ENCODE measurements at places on chromosomes 6 and 20.

DNA sequence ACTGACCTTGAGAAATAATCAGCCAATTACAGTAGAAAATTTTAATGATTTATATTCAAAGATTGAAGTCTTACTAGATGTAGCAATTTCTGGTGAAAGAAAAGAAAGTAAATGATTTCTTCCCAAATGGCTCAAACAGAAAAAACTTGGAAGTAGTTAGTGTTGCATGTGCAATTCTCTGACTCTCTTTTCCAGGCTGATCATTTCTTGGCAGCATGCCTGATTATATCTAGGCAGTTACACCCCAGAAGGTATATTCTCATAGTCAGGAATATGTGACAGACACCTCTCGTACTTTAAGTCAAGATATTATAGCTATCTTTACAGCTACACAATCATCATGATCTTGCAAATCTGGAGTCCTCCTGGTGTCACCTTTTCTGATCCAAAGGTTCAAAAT is 122.9 kb downstream of the PDE7B start:
- no peak for DNase-seq

- no peak for DNase-seq
Measured at GRCh38 chr6:71473926-71474325, 185.3 kb downstream of the OGFRL1 start.

- DNase-seq = no peak
Measured at GRCh38 chr20:21826976-21827375, 121.5 kb downstream of the PAX1 start.

GRCh38 chr6:11798096-11798495 is 19.5 kb upstream of the ADTRP start:
- DNase-seq = no peak

DNA sequence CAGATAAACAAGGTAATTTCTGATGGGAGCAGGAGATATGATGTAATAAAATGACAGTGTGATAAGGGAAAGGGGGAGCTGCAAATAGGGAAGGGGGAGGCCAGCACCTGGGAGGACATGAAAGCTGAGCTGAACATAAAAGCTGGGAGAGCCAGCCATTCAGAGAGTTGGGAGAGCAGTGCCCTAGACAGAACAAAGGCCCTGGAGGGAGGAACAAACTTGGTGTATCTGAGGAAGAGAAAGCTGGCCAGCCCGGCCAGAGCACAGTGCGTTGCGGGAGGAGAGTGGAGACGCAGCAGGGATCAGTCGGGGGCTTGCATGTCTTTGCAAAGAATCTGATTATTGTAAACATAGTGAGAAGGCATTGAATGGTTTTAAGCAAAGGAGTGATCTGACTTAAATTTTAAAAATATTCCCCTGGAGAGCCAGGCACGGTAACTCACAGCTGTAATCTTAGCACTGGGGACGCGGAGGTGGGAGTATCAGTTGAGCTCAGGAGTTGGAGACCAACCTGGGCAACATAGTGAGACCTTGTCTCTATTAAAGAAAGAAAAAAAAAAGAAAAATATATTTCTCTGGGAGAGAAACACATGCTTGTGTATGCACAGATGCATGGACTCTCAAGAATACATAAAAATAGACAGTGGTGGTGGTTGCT is 318.2 kb downstream of the ZFAND3 start:
- no peak for DNase-seq

- no peak for DNase-seq
Measured at GRCh38 chr6:95572098-95572497, 5.2 kb upstream of the MANEA start.

- no peak for DNase-seq
Measured at GRCh38 chr6:10837622-10837994, 731 bp downstream of the MAK start.

- no peak for DNase-seq
Measured at GRCh38 chr20:33828967-33829560, 17.9 kb downstream of the CHMP4B start.

DNA sequence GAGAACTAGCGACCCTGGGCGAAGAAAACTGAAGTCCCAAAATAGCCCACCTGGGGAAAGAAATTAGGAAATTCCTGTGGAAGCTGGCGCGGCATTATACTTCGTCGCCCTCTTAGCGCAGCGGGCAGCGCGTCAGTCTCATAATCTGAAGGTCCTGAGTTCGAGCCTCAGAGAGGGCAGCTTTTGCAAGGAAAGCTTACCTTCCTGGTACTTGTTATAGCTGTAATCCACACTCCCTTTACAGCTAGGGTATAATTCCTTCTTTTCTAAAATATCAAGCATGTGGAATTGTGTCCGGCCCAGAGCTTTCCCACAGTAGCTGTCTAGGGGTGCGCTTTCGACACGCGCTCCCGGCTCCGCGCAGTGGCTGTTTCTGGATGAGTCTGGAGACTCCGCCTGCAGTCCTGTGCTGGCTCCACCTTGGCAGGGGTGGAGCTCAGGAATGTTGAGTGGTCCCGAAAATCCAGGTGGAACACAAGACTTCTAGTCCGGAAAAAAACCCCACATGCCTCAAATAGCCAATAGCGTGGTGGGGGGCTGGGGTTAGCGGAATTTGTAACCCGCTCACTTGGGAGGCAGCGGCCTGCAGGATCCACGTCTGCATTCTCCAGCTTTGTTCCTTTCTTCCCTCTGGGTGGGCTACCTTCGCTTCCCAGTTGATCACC is 83.7 kb upstream of the ZNF322 start:
- no peak for DNase-seq

DNA sequence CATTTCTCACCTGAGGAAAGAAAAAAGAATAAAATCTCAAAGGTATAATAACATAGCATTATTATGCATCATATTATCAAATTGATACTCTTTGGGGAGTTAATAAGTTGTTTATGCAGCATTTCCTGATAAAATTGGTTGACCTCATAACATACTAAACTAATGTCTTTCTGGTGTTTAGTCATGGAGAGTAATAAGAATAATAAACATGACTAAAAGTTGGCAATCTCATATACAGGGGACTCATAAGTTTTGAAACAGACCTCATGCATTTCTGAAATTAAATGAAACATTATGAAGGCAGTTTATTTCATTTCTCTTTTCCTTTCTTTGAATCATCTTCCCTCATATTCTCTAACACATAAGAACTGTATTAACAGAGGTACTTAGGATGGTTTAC is 60.5 kb upstream of the PRDM1 start:
- no peak for DNase-seq

DNA sequence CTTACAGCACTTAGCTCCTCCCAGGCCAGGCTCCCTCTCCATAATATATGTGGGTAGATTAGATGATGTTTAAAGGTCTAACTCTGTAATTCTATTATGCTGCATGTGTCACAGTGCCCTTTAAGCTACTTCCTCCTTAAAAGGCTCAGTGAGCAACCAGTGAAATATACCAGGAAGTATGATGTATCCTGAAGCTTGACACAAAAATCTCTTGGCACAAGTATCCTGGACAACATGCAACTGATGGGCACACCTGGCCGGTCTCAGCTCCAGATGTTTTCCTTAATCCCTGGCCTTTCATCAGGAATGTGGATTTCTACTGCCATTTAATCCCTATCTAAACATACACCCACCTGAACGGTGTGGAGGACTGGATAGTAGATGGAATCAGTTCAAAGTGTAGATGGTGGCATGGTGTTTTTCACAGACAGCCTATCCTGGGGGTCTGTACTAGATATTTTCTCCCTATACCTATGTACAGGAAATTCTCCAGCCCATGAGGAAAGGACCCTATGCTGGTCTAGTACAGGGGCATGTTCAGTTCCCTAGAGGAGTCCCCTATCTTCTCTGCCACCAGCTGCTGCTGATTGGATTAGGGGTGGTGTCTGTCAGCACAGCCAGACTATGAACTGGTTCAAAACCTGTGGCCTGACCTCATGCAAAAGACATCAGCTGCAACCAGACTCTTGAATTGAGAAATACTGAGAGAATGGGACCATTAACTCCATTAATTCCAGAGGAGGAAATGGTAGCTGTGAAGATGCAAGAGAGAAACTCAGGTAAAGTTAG is 59.4 kb upstream of the CITED2 start:
- DNase-seq = no peak

GRCh38 chr6:43705996-43706395 is 18.4 kb upstream of the MRPS18A start:
- DNase-seq = no peak

DNA sequence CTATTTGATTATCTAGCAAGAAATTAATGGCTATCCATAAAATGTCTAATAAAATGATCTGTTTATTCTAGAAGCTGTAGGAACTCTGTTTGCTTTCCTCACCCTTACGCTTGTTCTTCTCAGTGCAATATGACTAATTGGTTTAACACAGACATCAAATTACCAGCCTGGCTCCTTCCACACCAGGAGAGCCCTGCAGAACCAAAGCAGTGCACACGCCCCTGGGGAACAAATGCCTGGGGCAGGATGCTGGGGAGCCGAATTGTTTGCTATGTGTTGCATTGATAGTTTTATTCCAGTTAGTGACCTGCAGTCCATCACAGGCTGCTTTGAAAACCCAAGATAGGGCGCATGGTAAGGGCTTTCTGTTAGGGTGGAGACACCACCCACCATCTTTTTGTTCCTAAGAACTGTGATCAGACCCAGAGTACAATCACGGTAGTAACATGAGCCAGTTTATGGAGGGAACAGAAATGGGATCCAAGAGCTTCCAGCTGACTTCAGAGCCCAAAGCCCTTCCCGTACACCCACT is 126.4 kb upstream of the CD93 start:
- DNase-seq = no peak

DNA sequence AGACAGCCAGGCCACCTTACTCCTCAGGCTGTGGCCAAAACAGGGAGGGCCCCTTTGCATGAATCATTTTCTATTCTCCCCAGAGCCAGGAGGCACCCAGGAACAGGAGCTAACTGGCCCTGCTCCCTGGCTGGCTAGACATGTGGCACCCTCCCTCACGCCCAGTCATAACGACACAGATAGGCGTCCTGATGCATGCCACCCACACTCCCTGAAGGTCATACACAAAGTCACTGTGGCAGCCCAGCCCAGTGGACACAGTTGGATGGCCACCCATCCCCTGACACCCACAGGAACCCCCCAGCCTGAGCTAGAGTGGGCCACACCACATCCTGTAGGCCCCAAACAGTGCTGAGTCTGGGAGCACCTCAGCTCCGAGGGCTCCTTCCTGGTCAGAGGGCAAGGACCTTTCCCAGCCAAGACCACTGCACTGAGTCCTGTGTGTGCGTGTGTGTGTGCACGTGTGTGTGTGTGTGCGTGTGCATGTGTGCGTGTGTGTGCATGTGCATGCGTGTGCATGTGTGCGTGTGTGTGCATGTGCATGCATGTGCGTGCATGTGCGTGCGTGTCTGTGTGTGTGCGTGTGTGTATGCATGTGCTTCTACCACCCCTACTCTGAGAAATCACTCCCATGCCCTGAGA is 21.6 kb downstream of the TFEB start:
- no peak for DNase-seq

GRCh38 chr6:11756726-11757125 is 21.9 kb downstream of the ADTRP start:
- no peak for DNase-seq

DNA sequence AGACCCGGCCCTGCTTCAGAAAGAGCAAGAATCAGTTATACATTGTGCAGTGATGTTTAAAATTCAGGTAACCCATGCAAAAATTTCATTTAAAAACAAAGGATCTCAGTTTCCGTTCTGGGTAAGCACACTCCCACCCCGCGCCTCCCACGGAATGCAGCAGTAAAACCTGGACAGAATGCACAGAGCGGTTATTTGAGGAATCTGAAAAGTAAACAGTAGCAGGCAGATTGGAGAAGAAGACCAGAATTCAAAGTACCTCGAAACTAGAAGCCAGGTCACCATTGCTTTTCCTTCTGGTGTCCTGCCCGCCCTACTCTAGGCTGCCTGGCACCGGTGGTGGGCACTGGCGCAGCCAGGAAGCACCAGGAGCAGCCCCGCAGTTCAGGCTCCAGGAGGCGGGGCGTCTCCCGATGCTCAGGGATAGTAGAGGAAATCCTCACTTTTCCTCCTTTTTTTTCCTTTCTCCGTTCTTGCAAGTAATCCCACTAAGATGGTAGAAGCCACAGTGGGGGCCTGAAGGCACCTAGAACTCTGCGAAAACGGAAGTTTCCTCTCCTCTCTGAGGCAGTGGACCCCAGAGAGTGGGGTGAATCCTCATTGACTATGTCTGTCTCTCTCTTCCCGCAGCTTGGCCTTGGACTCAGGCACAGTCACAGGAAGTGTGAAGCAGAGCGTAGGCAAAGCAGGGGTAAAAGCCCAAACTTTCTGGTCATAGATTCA is 28.3 kb downstream of the METTL24 start:
- DNase-seq = no peak

- no peak for DNase-seq
Measured at GRCh38 chr6:169112483-169113320, 140.9 kb downstream of the THBS2 start.

GRCh38 chr6:111759331-111759835 is 113.9 kb downstream of the FYN start:
- peak; percentile 38 for DNase-seq

DNA sequence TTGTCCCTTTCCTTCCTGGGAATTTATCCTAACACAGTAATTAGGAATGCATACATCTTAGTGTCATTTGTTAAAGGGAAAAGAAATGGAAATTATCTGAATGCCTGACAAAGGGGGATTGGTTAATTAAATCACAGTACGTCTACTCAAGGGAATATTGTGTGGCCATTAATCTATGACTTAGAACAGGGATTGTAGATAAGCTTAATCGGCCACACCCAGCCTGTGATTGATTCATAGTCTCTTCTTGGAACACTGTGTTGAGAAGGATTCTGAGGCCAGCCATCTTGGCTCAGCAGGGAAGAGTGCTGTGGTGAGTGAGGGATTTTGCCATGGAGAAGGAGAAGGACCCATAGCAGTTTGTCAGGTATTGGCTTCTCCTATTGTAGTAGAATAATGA is 50.5 kb downstream of the CTNNBL1 start:
- DNase-seq = no peak

DNA sequence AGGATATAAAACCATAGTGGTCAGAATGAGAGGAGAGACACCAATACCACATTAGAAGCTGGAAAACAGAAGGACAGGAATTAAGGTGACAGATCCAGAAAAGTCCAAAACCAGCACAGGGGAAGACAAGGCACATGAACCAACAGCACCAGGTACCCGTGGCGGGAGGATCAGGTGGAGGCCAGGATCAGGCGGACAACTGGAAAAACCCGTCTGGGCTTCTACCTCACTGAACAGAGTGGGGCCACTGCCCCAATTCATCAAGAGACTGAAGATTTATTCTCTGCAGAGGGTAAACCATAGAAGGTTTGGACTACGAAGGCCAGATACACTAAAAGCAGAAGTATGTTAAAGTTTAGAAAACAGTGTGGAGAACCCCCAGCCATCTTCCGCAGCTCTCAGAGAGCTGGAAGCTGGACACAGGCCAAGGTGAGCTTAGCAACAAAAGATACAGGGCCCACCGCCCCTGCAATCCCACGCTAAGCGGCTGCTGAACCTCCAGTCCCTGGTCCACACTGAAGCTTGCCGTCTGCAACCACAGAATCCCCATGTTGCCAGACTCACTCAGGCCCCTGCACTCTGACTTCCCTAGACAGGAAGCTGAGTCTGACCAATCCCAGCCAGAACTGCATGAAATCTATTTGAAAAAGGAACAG is 29.9 kb downstream of the ABHD12 start:
- DNase-seq = no peak

DNA sequence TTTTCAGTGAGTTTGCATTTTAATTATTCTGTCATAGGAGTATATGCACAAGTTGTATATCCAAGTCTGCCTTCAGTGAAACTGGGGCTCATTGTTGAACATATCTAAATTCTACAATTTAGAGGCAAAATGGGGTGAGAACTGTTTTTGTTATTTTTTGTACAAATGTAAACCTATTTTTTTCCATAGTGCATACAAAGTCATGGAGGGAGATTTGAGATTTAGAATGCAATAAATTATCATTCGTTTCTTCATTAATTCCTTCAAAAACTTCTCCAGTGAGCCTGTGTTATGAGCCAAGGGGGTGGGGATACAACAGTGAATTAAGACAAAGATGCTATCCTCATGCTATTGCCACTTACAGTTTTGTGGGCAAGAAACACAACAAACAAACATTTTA is 29.8 kb upstream of the RHAG start:
- DNase-seq = no peak

All from activated CD4-positive, alpha-beta T cell treated with anti-CD3 and anti-CD28 coated beads for 4 hours (primary cell).